ENCODE measurements at places on chromosomes 4 and X. TPM values are rescaled to one million over a fixed set of nuclear protein-coding genes. Genes with fewer than 3 reads are reported as not detected.

NEXMIF gene
- polyA plus RNA-seq, result under 0.01 TPM

ANK2 gene
- 3.2 TPM for polyA plus RNA-seq

CSAG2 gene
- polyA plus RNA-seq, result not detected

F9 gene
- polyA plus RNA-seq, result not detected

DNA sequence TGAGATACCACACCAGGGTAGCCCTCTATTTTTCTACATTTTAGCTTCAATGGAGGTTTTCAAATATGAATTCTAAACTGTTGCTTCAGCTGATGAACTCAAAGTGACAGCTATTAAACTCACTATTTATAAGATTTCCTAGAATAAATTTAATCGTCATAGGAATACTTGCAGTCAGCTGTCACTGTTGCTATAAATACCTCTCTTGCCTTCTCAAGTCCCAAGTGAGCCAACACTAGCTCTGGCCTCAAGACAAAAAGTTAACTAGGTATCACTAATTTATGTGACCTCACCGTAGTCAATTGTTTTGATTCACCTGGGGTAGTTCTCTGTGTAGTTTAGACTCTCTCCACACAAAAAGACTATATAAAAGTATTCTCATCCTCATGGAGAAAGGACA is 34.3 kb upstream of the PROM1 start:
- H3K27ac ChIP-seq, result no peak overlapping the region
- no peaks in the 10 kb centered on the region for H3K4me1 ChIP-seq
- no peak for DNase-seq
- H3K36me3 ChIP-seq, result no peaks in the 10 kb centered on the region
- H3K4me3 ChIP-seq, result no peak overlapping the region
- peaks cover 4% of the 10 kb centered on the region for H3K27me3 ChIP-seq

- no peak overlapping the region for H3K27ac ChIP-seq
- H3K27me3 ChIP-seq, result peaks cover 2% of the 10 kb centered on the region
- H3K36me3 ChIP-seq, result no peaks in the 10 kb centered on the region
- no peak for DNase-seq
- no peak overlapping the region for H3K4me3 ChIP-seq
These were observed 86.8 kb downstream of the ZNF718 start for GRCh38 chr4:211033-211511.

DNA sequence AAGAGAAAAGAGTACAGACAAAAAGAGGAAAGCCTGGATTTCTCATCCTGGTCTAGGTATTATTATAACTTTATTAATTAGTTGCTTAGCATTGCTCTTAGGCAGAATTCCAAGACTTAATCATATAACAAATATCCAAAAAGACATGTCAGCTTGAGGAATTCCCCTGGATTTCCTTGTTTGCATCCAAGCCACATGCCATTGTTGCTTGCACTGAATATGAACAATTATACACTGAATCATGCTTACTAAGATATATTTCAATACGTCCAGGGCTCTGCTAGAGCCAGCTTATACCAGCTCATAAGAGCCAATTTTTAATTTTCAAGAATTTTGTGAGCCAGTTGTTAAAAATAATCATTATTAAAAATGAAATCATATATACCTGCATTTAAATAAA is 5.5 kb upstream of the TLR10 start:
- no peaks in the 10 kb centered on the region for H3K36me3 ChIP-seq
- no peak overlapping the region for H3K27ac ChIP-seq
- H3K4me3 ChIP-seq, result no peak overlapping the region
- H3K27me3 ChIP-seq, result no peaks in the 10 kb centered on the region
